ENCODE measurements at places on chromosomes 5 and 9.
A peak's percentile ranks its signal among the peaks of the same experiment; 100 is the strongest.

- DNase-seq, result no peak
- no peak overlapping the region for H3K27ac ChIP-seq
- H3K4me1 ChIP-seq, result no peaks in the 10 kb centered on the region
- no peaks in the 10 kb centered on the region for H3K27me3 ChIP-seq
- no peak overlapping the region for H3K4me3 ChIP-seq
- H3K36me3 ChIP-seq, result no peaks in the 10 kb centered on the region
Measured at GRCh38 chr9:84828046-84828445, 158.5 kb downstream of the NTRK2 start.

GRCh38 chr5:41980396-41980795 lies 55.3 kb downstream of the FBXO4 start:
- no peaks in the 10 kb centered on the region for H3K36me3 ChIP-seq
- no peak for DNase-seq
- no peaks in the 10 kb centered on the region for H3K27me3 ChIP-seq
- no peaks in the 10 kb centered on the region for H3K4me1 ChIP-seq
- H3K27ac ChIP-seq, result no peak overlapping the region

DNA sequence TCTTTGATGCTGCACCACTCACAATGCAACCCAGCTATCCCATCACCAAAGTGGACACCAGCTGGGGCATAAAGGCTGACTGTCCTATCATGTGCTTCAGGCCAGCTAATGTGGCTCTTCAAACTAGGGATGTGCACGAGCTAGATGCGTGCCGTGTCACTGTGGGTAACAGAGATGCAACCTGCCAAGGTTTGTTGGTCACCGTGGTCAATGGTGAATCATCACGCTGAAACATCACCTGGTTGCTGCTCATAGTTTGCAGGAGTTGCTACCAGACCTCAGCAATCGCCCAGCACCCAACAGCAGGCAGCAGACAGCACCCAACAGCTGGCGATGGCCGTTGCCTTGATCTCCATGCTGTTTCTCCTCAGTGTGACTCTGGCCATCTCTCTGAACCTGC lies 2.1 kb upstream of the PCDHGA1 start:
- H3K27me3 ChIP-seq, result no peaks in the 10 kb centered on the region
- H3K4me1 ChIP-seq, result no peaks in the 10 kb centered on the region

- H3K27me3 ChIP-seq, result peaks cover 5% of the 10 kb centered on the region
- no peaks in the 10 kb centered on the region for H3K36me3 ChIP-seq
- H3K4me3 ChIP-seq, result no peak overlapping the region
- no peaks in the 10 kb centered on the region for H3K4me1 ChIP-seq
- no peak overlapping the region for H3K27ac ChIP-seq
Measured at GRCh38 chr9:121619545-121620324, 31.7 kb upstream of the DAB2IP start.

- no peaks in the 10 kb centered on the region for H3K4me1 ChIP-seq
- H3K36me3 ChIP-seq, result no peaks in the 10 kb centered on the region
- H3K27ac ChIP-seq, result no peak overlapping the region
- H3K27me3 ChIP-seq, result no peaks in the 10 kb centered on the region
- H3K4me3 ChIP-seq, result no peak overlapping the region
Measured at GRCh38 chr5:9263656-9264055, 282.2 kb downstream of the SEMA5A start.

GRCh38 chr5:13511442-13511841 lies 433.0 kb downstream of the DNAH5 start:
- no peak for DNase-seq
- no peaks in the 10 kb centered on the region for H3K4me1 ChIP-seq
- no peak overlapping the region for H3K27ac ChIP-seq
- H3K4me3 ChIP-seq, result no peak overlapping the region
- no peaks in the 10 kb centered on the region for H3K36me3 ChIP-seq
- no peaks in the 10 kb centered on the region for H3K27me3 ChIP-seq

DNA sequence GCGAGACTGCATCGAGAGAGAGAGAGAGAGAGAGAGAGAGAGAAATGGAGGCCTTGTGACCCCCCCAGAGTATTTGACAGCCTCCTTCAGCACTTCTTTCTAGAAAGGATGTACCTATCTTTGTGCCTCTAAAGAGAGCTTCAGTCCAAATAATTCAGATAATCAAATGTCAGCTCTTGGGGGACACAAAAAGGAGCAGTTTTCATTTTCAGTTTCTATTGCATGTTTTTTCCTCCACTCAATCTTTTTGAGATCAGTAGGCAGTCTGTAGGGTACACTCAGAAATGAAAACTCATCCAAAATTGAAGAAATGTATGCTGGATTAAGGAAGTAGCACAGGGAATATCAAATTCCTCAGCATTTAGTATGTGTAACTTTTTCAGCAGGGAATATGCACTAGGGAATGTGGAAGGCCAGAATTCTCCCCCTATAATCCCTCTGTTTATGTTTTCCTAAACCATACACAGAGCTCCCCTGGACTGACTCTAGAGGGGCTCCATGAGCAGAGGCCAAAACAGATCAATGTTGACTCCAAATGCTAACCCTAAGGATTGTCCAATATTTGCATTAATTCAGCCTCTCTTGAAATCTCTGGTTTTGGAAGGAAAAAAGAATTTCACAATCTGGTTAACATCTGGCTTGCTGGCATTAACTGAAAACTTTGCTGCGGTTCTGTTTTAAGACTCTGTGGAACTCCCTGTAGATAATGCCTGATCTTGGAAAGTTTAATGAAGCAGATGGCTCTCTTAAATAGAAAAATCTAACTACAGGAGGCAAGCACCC lies 250.1 kb downstream of the CEMIP2 start:
- DNase-seq, result no peak
- no peaks in the 10 kb centered on the region for H3K36me3 ChIP-seq
- no peak overlapping the region for H3K4me3 ChIP-seq
- H3K4me1 ChIP-seq, result no peaks in the 10 kb centered on the region

GRCh38 chr5:172694061-172694460 lies 53.0 kb downstream of the NEURL1B start:
- no peak overlapping the region for H3K4me3 ChIP-seq
- peaks cover 14% of the 10 kb centered on the region for H3K4me1 ChIP-seq
- H3K27ac ChIP-seq, result no peak overlapping the region
- no peaks in the 10 kb centered on the region for H3K36me3 ChIP-seq
- H3K27me3 ChIP-seq, result peaks cover 73% of the 10 kb centered on the region
- DNase-seq, result no peak

DNA sequence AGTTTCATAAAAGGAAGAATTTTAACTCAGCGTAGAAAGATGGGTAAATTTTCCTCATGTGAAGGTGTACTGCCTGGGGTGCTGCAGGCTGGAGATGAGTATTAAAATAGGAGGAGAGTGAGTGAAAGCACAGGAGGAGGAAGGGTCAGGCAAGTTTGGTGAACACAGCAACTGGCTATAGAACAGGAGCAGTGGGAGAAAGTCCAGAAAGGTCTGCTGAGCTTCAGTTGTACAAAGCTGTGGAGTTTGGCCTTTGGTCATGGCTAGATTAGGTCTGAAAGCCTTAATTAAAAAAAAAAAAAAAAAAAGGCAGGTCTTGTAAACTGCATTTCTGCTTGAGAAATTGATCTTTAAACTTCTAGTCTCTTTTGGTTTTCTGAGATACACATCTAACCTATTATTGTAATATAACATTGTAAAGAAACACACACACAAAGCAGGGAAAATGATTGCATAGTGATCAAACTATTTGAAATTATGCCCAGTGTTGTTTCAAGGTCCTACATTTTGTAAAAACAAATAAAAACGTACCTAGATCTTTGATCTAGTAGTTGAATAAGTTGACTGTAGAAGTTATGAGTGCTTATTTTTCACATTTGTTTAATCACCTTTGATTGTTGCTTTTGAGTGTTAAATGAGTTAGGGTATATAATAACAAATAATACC lies 43.6 kb downstream of the MAP3K1 start:
- DNase-seq, result no peak
- no peak overlapping the region for H3K27ac ChIP-seq
- H3K4me3 ChIP-seq, result no peak overlapping the region
- H3K4me1 ChIP-seq, result no peaks in the 10 kb centered on the region
- H3K27me3 ChIP-seq, result no peaks in the 10 kb centered on the region
- peaks cover 14% of the 10 kb centered on the region for H3K36me3 ChIP-seq

DNA sequence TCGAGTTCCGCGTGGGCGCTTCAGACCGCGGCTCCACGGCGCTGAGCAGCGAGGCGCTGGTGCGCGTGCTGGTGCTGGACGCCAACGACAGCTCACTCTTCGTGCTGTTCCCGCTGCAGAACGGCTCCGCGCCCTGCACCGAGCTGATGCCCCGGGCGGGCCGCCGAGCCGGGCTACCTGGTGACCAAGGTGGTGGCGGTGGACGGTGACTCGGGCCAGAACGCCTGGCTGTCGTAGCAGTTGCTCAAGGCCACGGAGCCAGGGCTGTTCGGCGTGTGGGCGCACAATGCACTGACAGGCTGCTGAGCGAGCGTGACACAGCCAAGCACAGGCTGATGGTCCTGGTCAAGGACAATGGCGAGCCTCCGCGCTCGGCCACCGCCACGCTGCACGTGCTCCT lies 3.7 kb upstream of the PCDHB15 start:
- DNase-seq, result no peak
- no peaks in the 10 kb centered on the region for H3K27me3 ChIP-seq
- no peak overlapping the region for H3K27ac ChIP-seq
- no peak overlapping the region for H3K4me3 ChIP-seq
- H3K4me1 ChIP-seq, result peaks cover 12% of the 10 kb centered on the region

- H3K4me3 ChIP-seq, result no peak overlapping the region
- no peak for DNase-seq
- no peaks in the 10 kb centered on the region for H3K4me1 ChIP-seq
- no peak overlapping the region for H3K27ac ChIP-seq
Measured at GRCh38 chr9:134571946-134572917, 69.4 kb upstream of the COL5A1 start.

DNA sequence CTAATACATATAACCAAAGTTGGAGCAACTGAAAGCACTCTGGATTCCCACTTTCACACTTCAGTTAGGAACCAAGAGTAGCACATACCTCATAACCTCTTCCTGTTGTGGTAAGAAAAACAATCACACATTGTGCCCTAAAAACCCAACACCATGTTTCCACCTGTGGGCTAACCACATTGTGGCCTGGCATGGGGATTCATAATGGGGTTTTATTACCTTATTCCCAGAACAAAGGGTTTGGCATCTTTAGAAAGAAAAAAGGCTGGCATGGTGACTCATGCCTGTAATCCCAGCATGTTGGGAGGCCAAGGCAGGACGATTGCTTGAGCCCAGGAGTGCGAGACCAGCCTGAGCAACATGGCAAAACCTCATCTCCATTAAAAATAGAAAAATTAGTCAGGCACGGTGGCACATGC lies 60.6 kb downstream of the HSD17B3 start:
- H3K36me3 ChIP-seq, result no peaks in the 10 kb centered on the region
- H3K27me3 ChIP-seq, result peaks cover 9% of the 10 kb centered on the region
- H3K27ac ChIP-seq, result no peak overlapping the region
- no peak overlapping the region for H3K4me3 ChIP-seq
- no peak for DNase-seq
- 0 out of 2 replicates have a peak, but pooled peaks cover 3% of the 10 kb centered on the region for H3K4me1 ChIP-seq

DNA sequence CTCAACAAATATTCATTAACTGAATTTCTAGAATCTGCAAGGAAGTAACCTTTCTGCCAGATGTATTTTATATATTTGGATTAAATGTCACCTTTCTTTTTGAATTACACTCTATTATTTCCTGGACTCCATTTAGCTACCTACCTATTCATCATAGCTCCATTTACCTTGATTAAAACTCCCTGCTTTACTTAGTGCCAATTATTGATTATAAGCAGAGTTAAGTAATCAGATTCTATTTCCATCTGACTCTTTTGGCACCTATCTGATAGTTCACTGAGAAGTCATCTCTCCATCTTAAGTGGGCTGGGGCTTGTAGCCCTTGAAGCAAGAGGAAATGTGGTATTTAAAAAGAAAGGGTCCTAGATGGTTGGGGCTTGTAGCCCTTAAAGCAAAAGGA lies 88.6 kb downstream of the TRPM3 start:
- DNase-seq, result no peak
- no peaks in the 10 kb centered on the region for H3K4me1 ChIP-seq
- H3K27ac ChIP-seq, result no peak overlapping the region
- H3K36me3 ChIP-seq, result no peaks in the 10 kb centered on the region
- H3K4me3 ChIP-seq, result no peak overlapping the region

GRCh38 chr5:180090769-180091546 lies 19.4 kb upstream of the RNF130 start:
- no peak overlapping the region for H3K27ac ChIP-seq
- peak; percentile 62 for DNase-seq
- peaks cover 43% of the 10 kb centered on the region for H3K4me1 ChIP-seq
- H3K4me3 ChIP-seq, result peak overlapping the region; percentile 45
- no peaks in the 10 kb centered on the region for H3K27me3 ChIP-seq

DNA sequence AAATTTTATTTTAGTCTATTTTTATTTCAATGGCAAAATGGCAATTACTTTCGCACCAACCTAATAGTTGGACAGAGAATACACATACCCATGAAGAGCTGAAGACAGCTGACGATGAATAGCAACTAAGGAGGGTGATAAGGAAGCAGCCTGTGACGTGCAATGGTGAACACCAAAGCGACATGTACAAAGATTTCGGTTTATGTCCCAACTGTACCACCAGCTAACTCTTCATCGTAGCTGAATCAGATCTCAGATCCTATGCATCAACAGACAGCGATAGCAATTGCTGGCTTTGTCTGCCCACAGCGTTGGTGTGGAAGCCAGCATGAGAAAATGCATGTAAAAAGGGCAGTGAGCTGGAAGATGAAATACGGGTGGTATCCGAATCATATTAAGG lies 130.6 kb upstream of the ANKH start:
- no peak overlapping the region for H3K4me3 ChIP-seq
- no peaks in the 10 kb centered on the region for H3K36me3 ChIP-seq
- no peaks in the 10 kb centered on the region for H3K4me1 ChIP-seq
- DNase-seq, result no peak
- no peaks in the 10 kb centered on the region for H3K27me3 ChIP-seq
- H3K27ac ChIP-seq, result no peak overlapping the region

- no peaks in the 10 kb centered on the region for H3K36me3 ChIP-seq
- no peak overlapping the region for H3K27ac ChIP-seq
- DNase-seq, result no peak
- H3K27me3 ChIP-seq, result no peaks in the 10 kb centered on the region
- no peak overlapping the region for H3K4me3 ChIP-seq
- no peaks in the 10 kb centered on the region for H3K4me1 ChIP-seq
Measured at GRCh38 chr5:57718155-57718554, 235.5 kb upstream of the ACTBL2 start.

- no peak for DNase-seq
- no peaks in the 10 kb centered on the region for H3K4me1 ChIP-seq
- H3K27me3 ChIP-seq, result 0 out of 3 replicates have a peak, but pooled peaks cover 5% of the 10 kb centered on the region
- no peaks in the 10 kb centered on the region for H3K36me3 ChIP-seq
- no peak overlapping the region for H3K27ac ChIP-seq
Measured at GRCh38 chr5:14557791-14558415, 23.7 kb upstream of the OTULINL start.

DNA sequence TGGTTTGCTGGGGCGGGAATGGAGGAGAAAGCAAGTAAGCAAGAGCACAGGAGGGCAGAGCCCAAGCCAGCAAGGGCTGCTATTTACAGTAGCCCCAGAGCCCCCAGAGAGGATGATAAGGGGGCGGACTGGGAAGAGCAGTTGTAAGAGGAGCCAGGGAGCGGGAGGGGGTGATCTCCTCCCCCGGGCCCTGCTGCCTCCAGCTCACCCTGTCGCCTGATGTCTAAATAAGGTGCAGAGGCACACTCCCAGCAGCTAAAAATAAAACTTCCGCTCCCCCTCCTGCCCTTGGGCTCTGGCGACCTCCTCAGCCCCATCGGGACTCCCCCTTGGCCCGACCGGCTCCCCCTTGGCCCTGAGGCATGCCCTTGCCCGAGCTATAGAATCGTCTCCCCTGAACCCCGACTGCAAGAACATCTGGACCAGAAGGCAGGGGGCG lies 14.4 kb upstream of the CCDC69 start:
- H3K4me1 ChIP-seq, result no peaks in the 10 kb centered on the region
- H3K4me3 ChIP-seq, result no peak overlapping the region
- H3K27ac ChIP-seq, result no peak overlapping the region
- H3K36me3 ChIP-seq, result no peaks in the 10 kb centered on the region
- H3K27me3 ChIP-seq, result no peaks in the 10 kb centered on the region
- DNase-seq, result no peak

- H3K27ac ChIP-seq, result no peak overlapping the region
- no peak overlapping the region for H3K4me3 ChIP-seq
- peaks cover 53% of the 10 kb centered on the region for H3K27me3 ChIP-seq
- no peaks in the 10 kb centered on the region for H3K4me1 ChIP-seq
Measured at GRCh38 chr5:123094237-123094918, 5.3 kb downstream of the PRDM6 start.

Measured in K562 (cell line).